EL (cell line): ENCODE measurements at places on chromosomes 1 and 21.

GRCh38 chr1:59058665-59059439 lies 238.0 kb upstream of the FGGY start:
- no peak for DNase-seq

- DNase-seq = no peak
Observed at GRCh38 chr1:161478985-161479384, 26.3 kb upstream of the FCGR2A start.

- DNase-seq = no peak
Observed at GRCh38 chr1:38093569-38094520, 47.3 kb upstream of the POU3F1 start.

DNA sequence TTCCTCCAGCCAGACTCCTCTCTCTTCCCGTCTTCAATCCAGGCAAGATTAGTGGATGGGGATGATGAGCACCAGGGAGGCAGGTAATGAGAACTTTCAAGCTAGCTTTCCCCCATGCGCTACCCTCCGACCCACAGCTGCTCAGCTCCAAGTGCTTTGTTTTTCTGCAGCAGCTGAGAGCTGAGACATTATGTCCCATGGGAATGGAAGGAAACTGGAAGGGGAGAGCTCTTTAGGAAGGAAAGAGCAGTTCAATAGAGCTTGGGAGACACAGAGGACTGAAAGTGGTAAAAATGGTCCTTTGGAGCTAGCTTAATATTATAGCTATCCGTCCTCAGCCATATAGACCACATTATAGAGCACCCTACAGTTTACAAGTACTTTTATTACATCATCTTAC lies 39.8 kb downstream of the RAB3B start:
- DNase-seq = no peak

DNA sequence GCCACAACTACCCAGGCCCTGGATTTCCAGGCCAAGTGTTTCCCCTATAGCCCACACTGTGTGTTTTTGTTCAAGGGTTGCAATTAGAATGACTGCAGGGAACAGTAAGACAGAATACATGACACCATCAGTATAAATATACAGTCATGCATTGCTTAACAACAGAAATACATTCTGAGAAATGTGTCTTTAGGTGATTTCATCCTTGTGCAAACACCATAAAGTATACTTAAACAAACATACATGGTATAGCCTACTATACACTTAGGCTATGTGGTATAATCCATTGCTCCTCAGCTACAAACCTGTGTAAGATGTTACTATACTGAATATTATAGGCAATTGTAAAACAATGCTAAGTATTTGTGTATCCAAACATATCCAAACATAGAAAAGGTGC lies 7.5 kb upstream of the SLC44A5 start:
- no peak for DNase-seq

DNA sequence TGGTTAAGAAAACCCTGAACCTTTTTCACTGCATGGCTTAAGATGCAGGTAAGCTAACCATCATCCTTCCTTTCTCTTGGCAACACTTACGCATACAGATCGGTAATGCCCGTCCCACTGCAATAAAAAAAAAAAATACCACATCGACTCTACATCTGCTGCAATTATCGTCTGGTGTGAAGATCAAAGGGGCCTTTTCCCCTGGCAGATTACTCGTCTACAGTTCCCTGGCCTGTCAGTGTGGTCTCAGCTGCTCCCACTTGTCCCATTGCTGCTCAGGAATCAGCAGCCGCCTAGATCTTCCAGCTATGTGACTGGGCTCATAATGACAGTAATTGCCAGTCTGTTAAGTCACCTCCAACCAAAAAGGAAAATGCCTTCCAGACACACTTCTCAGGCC lies 133.1 kb downstream of the SETD4 start:
- no peak for DNase-seq

GRCh38 chr1:7616076-7616832 lies 154.8 kb upstream of the VAMP3 start:
- peak; percentile 37 for DNase-seq

DNA sequence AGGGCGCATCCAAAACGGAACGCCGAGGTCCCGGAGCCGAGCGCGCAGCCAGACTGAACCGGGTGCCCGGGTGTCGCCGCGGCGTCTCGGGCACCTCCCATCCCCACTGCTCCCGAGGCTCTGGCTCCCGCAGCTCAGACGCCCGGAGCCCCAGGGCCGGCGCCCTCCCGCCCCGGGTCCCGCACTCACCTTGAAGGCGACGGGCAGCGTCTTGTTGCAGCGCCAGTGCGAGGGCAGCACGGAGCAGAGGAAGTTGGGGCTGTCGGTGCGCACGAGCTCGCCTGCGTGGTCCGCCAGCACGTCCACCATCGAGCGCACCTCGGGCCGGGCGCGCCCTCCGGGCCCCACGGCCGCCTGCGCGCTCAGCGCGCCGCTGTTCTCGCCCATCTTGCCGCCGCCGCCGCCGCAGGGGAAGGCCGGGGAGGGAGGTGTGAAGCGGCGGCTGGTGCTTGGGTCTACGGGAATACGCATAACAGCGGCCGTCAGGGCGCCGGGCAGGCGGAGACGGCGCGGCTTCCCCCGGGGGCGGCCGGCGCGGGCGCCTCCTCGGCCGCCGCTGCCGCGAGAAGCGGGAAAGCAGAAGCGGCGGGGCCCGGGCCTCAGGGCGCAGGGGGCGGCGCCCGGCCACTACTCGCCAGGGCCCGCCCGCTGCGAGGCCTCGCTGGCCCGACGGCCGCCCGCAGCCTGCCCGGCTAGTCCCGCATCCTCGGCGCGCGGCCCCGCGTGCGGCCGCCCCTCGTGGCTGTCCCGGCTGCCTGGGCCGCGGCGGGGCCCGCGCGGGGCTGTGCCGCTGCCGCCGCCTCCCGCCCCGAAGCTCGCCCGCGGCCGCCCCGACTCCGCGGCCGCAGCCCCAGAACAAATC lies 447 bp downstream of the RUNX3 start:
- DNase-seq = peak; percentile 40

DNA sequence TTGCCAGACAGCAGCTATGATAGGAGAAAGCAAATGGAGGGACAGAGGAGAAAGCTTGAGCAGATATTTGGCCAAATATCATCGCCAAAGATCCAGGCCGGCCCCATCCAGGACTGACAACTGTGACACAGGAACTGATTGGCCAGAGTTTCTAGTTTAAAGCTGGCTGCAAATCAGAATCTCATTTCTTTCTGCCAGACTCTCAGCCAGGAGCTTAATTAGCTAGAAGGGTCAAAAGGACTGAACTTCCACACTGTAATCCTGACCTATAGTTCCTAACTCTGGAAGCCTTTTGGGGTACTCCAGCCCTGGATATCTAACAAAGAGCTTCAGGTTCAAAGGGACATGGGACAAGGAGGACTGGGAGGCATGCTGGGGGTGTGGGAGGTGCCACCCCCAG lies 106.7 kb upstream of the GNG12 start:
- no peak for DNase-seq

- DNase-seq = no peak
Observed at GRCh38 chr1:43302201-43302600, 1.4 kb downstream of the TIE1 start.

DNA sequence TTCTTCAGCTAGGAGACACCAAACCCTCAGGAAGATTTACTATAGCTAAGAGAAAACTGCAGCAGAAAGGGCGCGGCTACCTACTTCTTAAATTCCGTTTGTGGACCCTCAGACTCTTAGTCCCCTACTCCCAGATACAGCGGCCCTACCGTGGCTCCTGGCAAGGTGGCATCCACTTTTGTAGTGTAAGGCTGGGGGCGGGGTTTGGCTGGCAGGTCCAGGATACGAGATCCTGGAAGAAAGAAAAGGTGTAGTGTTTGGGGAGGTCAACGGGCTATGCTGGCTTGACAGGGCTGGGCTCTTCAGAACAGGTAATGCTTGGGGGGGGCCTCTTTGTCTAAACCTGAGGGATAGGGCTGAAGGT lies 280 bp downstream of the CREB3L4 start:
- no peak for DNase-seq

DNA sequence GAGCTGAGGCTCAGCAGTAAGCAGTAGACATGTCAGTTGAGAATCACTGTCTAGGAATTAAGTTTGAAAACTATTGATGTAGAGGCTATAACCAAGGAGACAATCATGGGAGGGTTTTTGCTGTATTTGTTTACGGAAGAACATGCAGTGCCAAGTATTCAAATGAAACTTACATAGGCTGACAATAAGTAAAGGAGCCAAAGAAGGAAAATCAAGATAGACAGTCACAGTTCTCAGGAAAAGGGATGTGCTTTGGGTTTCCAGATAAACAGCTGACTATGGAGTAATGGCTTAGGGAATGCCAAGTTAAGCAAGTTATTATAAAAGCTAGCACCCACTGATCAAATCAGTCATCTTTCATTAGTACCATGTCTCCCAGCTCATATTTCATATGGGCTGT lies 21.5 kb downstream of the GNG12 start:
- DNase-seq = no peak

DNA sequence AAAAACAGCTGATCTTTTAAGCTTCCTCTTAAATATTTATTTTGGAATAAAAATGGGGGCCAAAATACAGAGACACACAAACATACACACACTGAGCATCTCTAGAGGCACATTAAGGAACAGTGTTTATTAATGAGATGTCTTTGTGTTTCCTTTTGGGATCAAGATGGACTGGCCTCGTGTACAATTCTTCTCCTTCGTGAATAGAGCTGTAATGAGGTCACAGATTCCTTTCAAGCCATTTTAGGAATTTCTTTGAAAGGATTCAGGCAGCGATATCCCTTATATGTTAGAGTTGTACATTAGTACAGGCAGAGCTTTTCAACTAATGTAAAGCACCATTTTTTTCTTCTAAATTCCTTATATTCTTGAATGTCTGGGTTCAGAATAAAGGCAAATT lies 295.7 kb downstream of the CHRM3 start:
- no peak for DNase-seq

DNA sequence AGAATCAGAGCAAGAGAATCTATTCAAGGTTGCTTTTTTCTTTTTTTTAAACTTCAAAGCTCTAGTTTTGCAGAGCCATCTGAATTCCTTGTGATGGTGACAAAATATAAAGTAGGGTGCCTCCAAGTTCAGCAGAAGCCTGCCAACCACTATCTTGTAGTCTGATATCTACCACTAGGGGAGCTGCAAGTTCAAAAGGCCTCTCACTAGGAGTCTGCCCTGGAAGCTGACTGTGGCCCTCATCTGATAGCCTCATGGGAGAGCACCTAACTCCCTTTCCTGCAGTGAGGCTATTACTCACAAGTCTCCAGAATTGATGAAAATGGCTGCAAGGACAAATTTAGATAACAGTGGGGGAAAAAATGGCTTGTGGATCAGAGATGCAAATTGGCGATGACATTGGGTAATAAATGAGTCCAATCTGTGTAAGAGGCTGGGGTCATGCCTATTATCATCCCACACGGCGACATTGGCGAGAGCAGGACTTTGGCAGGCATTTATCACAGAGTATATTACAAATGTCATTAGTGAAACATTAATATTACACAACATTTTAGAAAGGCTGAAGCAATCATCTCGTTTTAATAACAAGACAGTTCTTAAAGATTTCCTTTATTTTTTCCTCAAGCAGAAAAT lies 10.7 kb upstream of the ZP4 start:
- DNase-seq = peak; percentile 36

DNA sequence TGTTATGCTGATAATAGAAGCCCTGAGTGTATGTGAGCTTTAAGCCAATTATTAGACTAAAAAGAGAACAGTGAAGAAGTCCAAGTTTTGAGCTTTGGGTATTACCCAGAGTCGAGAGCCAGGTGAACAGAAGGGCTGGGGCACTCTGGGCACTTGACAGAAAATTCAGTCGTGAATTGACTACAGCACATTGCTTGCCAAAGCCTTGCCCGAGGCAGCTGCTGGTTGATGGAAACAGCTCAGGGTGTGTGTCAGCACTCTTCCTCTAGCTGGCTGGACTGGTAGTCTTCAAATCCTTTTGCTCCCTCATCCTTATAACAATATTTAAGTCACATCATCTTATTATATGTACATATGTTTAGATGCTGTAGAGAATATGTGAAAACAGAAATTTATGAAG lies 21.3 kb downstream of the PDE4B start:
- DNase-seq = peak; percentile 76

GRCh38 chr21:39885119-39885848 lies 18.0 kb downstream of the PCP4 start:
- no peak for DNase-seq

DNA sequence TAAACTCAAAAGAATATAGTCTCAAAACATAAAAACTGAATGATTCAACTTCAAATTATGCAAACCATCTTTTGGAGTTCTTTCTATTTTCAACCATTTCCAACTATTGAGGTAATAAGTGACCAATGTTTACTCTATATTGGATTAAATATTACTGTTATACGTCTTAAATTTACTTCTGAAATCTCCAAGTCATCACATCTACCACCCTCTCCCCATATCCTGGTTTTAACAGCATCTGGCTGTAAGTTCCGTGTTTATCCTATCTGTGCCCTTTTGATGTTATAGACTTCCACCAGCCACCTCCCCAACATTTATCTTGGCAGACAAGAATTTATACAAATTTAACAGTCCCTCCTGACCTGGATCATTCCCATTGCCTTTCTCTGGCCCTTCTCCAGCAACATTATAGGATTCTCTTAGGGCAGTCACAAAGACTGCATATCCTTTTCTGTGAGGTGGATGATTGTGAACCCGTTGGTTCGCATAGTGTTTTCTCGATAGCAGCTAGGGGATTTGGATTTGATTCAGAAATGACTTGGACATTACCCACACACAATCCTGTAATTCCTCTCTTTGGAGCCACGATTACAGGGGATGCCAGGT lies 313.4 kb upstream of the FMN2 start:
- DNase-seq = peak; percentile 9

GRCh38 chr1:203722909-203723308 lies 42.1 kb upstream of the LAX1 start:
- DNase-seq = no peak

DNA sequence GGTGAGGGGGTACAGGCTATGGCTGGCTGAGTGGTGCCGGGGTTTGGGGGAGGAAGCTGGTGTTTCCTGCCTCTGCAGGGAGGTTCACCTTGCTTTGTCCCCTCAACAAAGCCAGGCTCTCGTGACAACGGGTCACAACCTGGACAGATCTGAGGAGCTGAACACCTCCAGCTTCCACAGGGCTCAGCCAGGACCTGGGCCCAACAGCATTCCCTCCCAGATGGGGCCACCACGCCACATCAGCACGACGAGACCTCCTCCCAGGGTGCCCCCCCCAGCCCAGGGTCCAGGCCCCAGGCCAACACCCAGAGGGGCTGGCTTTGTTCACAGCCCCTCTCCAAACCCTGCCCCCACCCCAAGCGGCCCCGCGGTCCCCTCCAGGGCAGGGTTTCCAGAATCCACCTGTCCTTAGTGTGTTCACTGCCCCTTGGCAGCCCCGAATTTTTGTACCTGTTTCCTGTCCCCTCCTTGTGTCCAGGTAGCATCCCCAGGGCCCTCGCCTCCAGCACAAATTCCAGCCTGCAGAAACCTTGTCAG lies 34.7 kb downstream of the UBE2G2 start:
- DNase-seq = no peak

GRCh38 chr1:92461364-92462097 lies 25.2 kb downstream of the GFI1 start:
- peak; percentile 18 for DNase-seq

- peak; percentile 10 for DNase-seq
Observed at GRCh38 chr21:44709426-44710293, 1.7 kb downstream of the TSPEAR start.

- DNase-seq = no peak
Observed at GRCh38 chr1:96715482-96715881, 6.1 kb upstream of the PTBP2 start.
